ENCODE measurements at places on chromosomes 7 and 10.

DNA sequence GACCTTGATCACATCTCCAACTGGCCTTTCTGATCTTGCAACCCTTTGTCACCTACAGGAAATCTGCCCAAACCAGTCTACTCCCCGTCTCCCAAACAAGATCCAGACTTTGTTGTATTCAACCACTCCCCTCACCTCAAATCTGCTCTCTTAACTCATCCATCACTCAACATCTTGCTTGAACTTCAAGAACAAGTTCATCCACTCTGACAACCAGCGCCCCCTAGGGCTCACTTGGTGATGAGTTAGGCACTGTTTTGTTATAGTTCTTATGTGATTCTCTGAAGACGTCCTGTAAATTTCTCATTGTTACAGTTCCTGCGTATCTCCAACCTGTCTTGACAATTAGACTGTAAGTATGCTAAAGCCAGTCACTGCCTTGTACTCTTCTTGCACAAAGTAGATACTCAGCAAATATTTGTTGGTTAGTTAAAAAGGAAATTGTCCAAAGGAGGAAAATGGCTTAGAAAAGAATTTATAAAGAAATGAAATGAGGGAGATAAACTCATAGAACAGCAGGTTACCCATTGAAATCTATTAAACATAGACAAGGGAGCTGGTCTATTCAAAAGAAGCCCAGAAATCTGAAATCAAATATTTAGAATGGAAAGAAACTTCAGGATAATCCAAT lies 5.3 kb downstream of the FRMD4A start:
- peak; percentile 44 for DNase-seq

DNA sequence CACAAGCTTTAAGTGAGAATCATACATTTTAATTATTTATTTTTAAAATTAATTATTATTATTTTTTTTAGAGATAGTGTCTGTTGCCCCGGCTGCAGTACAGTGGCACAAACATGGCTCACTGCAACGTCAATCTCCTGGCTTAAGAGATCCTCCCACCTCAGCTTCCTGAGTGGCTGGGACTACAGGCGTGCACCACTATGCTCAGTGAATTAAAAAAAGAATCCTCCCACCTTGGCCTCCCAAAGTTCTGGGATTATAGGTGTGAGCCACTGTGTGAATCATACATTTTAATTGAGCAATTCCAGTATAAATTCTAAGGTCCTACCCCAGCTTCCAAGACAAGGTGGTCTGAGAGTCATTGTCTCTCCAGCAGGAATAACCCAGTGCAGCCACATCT lies 172.4 kb downstream of the JAZF1 start:
- no peak for DNase-seq

DNA sequence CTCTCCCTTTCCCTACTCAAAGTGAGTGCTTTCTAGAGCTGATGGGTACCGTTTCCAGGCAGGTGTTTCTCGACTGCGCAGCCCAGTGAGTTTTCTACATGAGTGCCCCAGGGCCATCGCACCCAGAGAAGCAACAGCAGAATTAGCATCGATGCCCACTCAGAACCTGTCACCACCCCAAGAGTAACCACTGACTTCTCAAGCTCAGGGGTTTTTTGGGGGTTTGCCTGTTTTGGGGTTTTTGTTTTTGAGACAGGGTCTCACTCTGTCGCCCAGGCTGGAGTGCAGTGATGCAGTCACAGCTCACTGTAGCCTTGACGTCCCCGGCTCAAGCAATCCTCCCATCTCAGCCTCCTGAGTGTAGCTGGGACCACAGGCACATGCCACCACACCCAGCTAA lies 25.7 kb downstream of the SNX8 start:
- no peak for DNase-seq

- DNase-seq, result no peak
These were observed 3.6 kb downstream of the DUSP5 start for GRCh38 chr10:110501142-110501937.

DNA sequence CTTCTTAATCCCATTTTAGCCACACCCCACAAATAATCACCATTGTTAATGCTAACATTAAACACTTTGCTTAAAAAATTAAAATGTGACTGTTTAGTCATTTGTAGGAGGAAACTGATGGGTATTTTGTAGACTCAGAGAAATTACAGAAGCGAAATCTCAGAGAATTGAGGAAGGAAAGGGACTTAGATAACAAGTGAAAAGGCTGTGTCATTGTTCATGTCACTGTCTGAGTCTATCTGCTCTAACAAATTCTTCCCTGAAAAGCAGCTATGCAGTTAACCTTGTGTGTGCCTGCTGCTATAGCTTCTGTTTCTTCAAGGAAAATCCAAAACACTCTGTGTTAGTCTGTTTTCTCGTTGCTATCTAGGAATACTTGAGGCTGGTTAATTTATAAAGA lies 40.9 kb upstream of the PLXDC2 start:
- peak; percentile 26 for DNase-seq

DNA sequence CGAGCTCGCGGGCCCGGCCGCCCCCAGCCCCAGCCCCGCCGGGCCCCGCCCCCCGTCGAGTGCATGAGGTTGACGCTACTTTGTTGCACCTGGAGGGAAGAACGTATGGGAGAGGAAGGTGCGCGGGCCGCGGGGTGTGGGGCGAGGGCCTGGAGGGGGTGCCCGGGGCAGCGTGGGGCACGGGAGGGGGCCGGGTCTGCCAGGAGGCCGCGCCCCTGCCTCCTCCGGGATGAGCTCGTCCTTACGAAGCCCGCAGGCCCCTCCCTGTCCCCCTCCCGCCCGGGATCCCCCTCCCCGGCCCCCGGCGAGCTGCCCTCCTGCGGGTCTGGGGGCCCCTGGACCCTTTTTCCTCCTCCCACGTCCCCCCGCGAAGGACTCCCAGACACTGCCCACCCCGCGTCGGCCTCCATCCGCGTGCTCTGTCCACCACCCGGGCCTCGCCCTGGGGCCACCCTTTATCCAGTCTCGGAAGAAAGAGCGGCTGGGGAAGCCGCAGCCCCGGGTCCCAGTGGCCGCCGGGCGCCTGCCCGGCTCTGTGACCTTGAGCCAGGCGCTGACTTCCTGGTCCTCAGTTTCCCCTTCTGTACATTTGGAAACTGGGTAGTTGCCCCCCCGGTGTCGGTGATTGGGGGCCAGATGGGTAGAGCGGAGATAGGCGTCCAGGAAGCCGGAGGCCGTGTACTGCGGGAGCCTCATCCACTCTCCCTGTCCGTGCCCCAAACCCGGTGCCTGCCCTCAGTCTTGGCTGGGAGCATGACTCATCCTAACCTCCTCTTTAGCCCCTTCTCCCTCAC lies 521 bp downstream of the LIMK1 start:
- peak; percentile 63 for DNase-seq

DNA sequence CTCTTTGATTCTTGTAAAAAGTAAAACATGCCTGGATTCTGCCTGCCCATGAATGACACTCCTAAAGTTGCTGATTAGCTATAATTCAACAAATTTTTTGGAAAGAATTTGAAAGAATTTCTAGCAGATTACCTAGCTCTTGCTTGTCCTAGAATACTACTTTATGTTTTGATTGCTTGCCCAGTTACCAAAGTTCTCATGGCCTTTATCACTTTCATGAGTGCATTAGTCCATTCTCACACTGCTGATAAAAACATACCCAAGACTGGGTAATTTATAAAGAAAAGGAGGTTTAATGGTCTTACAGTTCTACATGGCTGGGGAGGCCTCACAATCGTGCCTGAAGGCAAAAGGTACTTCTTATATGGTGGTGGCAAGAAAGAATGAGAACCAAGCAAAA lies 1137.3 kb downstream of the SORCS1 start:
- DNase-seq, result no peak

GRCh38 chr10:31000867-31001266 lies 30.8 kb downstream of the ZNF438 start:
- no peak for DNase-seq

GRCh38 chr7:127781081-127781480 lies 129.1 kb downstream of the SND1 start:
- no peak for DNase-seq

GRCh38 chr7:28782362-28782761 lies 175.8 kb downstream of the TRIL start:
- DNase-seq, result no peak

GRCh38 chr7:22411977-22412693 lies 55.2 kb upstream of the RAPGEF5 start:
- no peak for DNase-seq

GRCh38 chr7:70577078-70577477 lies 554.9 kb upstream of the GALNT17 start:
- DNase-seq, result no peak

GRCh38 chr10:117345143-117345542 lies 30.1 kb downstream of the PDZD8 start:
- no peak for DNase-seq

GRCh38 chr7:83457022-83457892 lies 191.7 kb downstream of the SEMA3E start:
- no peak for DNase-seq

GRCh38 chr10:104735036-104735756 lies 94.1 kb downstream of the SORCS3 start:
- no peak for DNase-seq

GRCh38 chr10:77471069-77471536 lies 166.5 kb downstream of the KCNMA1 start:
- no peak for DNase-seq

- no peak for DNase-seq
These were observed 58.1 kb downstream of the AGMO start for GRCh38 chr7:15503603-15504290.

- no peak for DNase-seq
These were observed 13.4 kb upstream of the SMNDC1 start for GRCh38 chr10:110317866-110318850.

DNA sequence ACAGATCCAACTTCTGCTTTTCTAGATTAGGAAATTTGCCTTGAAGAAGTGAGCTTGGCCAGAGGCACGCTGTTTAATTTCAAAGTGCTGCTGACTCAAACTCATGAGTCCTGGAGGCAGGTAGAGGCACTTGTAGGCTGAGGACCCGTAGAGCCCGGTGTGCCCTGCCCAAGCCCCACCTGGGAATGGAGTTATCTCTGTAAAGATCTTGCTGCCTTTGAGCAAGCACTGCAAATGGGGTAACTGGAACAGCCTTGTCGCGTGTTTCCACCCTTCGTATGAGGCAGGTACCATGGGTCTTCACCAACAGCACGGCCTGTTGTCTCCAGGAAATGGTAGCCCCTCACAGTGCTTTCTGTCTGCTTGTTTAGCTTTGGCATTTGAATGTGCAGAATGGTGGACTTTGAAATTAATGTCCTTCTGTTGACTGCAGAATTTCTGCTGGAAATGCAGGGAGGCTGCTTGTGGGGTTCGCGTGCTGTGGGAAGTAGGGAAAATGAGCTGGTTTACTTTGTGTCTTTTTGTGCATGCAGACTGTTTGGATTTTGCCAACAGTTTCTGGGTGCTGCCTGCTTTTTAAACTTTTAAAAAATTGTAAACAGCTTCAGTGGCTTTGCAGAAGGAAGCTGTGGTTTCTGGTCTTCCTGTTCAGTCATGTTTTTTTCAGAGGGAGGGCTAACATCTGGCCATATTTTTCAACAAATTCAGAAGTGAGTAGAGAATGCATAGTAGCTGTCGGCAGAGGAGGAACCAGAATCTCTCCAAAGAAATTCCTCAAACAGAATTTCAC lies 27.2 kb downstream of the CCM2 start:
- DNase-seq, result no peak

- no peak for DNase-seq
These were observed 417.1 kb upstream of the KLF6 start for GRCh38 chr10:4201866-4202825.

DNA sequence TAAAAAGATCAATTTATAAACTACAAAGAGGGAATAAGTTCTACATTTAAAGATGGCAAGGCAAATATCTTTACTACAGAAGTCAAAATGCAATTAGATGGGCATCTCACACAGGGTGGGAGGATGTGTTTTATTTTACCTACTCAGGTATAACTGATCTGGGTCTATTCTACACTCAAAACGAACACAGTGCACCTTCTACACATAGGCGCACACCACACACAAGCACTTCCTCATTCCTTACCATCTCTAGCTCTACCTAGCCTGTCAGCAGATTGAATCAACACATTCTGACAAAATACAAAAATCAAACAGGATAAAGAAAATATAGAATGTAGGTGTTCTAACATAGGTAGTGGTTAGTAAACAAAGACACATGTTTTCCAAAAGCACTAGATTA lies 64.8 kb downstream of the SGCE start:
- no peak for DNase-seq

DNA sequence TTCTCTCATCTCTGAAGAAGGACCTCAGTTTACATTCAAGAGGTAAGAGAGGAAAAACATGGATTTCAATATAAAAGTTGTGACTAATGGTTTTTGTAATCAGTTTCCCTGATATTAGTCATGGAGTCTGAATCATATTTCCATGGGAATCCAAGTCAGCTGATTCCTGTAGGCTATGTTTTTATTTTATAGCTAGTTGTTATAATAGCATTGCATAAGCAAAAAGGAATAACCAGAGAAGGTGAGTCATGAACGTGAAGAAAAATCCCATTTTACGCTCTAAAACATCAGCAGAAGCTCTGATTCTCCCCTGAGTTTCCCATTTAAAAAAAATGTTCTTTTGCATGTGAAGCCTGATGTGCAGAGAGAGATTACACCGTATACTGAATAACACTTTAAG lies 299.3 kb downstream of the SFMBT2 start:
- DNase-seq, result no peak

DNA sequence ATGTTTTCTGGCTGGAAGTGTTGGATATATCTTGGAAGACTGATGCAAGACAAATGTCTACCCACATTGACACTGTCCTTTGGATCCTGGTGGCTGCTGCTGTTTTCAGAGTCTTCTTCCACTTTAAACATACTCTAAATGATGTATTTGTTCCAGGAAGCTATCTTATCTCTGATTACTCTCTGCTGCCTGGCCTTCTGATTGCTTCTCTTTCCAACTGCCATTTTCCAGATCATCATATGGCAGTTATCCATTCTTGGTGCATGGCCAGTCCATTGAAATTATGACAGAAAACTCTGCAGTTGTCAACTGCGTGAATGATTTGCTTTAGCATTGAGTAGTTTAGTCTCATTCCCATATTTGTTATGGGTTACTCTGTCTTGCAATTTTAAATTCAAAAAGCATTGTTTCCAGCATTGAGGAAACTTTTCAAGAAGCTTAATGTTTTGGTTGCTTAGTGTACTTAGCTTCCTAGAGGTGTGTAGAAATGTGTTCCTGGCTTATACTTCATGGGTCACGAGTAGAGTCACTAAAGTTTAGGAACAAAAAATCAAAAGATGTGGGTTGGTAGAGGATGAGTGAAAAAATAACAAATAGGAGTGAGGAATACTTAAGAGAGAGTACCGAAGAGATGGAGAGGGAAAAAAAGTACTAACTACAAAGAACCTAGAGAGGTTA lies 268.3 kb upstream of the MTPN start:
- no peak for DNase-seq

GRCh38 chr10:123938890-123939289 lies 47.3 kb upstream of the CPXM2 start:
- DNase-seq, result no peak

- no peak for DNase-seq
These were observed 2.1 kb downstream of the FRAT1 start for GRCh38 chr10:97321032-97321803.

GRCh38 chr7:128863433-128863989 lies 855 bp downstream of the ATP6V1F start:
- peak; percentile 38 for DNase-seq

GRCh38 chr7:8389593-8390261 lies 43.7 kb upstream of the NXPH1 start:
- DNase-seq, result no peak
